Caudate nucleus (tissue), 63 donors: ENCODE measurements at places on chromosomes 3 and 15.

GRCh38 chr3:143001034-143001368 is 369 bp upstream of the U2SURP start:
- no peak for DNase-seq

- no peak for DNase-seq
These were observed 3.7 kb upstream of the NR1I2 start for GRCh38 chr3:119778176-119778575.

GRCh38 chr15:99324082-99324620 is 72.9 kb downstream of the LRRC28 start:
- DNase-seq: no peak

- DNase-seq: no peak
These were observed 17.7 kb upstream of the CLSTN2 start for GRCh38 chr3:139917226-139917785.

- no peak for DNase-seq
These were observed 4.5 kb upstream of the IL17RC start for GRCh38 chr3:9912294-9912935.

DNA sequence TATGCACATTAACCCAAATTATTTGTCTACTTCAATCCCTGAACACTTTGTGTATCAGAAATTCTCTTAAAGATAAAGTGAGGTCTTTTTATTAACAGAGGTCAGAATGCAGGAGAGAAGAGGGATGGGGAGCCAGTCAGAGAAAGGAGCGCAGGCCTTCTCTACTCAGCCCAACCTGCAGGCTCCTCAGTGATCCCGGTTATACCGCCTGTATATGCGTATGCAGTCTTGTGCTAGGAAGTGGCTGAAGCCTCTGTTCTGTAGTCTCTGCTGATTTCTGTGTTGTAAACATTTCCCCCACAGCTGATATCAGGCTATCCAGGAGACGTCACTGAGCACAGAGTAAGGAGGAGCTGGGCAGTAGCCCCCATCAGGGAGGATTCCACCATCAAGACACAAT is 57.9 kb downstream of the ABHD5 start:
- DNase-seq: no peak

DNA sequence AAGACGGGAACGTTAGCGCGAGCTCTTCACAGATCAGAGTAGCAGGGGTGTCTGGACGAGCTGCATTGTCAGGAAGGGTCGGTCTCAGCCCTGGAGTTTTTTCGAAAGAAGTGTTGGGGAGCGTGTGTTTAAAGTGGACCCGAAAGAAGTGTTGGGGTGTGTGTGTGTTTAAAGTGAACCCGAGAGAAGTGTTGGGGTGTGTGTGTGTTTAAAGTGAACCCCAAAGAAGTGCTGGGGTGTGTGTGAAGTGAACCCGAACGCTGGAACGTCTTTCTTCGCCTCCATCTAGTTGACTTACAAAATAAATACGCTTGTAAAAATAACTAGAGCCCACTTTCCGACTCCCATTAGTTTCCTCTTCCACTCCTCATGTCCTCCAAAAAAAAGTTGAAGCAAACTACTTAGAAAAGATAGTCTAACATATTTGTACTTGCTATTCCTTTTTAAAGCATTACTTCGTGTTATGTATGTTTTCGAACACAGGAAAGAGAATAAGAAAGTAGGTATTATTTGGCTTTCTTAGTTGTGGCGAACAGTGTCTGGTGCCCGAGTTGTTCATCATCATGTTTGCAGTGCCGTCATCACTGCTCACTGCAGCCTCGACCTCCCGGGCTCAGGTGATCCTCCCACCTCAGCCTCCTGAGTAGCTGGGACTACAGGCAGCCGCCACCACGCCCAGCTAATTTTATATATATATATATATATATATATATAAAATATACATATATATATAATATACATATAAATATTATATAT is 1.0 kb downstream of the LRCH3 start:
- DNase-seq: no peak

- DNase-seq: peak; percentile 14
These were observed 111.7 kb downstream of the LMLN start for GRCh38 chr3:198071602-198072287.

GRCh38 chr3:24351779-24352469 is 142.7 kb downstream of the THRB start:
- DNase-seq: no peak

DNA sequence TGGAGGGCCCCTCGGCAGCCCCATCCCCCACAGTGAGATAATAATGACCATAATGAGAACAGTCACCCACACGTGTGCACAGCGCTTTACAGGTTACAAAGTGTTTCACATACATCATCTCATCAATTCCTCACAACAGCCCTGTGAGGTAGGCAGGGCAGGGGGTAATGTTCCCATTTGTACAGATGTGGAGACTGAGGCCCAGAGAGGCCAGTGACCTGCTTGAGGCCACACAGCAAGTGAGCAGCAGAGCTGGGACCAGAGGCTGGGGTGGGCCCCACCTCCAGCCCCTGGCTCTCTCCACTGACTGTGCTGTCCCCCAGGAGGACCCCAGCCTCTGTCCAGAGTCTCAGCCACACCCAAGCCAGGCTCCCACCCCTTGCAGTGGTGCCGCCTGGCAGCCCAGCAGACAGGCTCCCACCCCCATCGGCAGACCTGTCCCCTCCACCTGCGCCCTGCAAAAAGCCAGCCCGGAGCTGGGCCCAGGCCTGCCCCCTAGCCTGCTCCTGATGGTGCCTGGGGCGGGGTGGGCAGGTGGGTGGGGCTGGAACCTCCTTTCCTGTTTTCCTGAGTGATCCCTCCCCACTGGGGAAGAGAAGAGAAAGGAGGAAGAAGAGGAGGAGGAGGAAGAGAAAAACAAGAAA is 19.6 kb downstream of the LINGO1 start:
- no peak for DNase-seq
